ENCODE measurements at places on chromosomes 12 and 14. TPM values are rescaled to one million over a fixed set of nuclear protein-coding genes. Genes with fewer than 3 reads are reported as not detected.

SYNDIG1L gene
- total RNA-seq, result not detected

PLA2G1B gene
- total RNA-seq, result not detected

AKAP5 gene
- 1.7 TPM for total RNA-seq

PKP2 gene
- total RNA-seq, result 0.36 TPM

- DNase-seq, result no peak
These were observed 51.1 kb downstream of the TMEM260 start for GRCh38 chr14:56630707-56631106.

RASAL1 gene
- total RNA-seq, result 1.0 TPM

DNA sequence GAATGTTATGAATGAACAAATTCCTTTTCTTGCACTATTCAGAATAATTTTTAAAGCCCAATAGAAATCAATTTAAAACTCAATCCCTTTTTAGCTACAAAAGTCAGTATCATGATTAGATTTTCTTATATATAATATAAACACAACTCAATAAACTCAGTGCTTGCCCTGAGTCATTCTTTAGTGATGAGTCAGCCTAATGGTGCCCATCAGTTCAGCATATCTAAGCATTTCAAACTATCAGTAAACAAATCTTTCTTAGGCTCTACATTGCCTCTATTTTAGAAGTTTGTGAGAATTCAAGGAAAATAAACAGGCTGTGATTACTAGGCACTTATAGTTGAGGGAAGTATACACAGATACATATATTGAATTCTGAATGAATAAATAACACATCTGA lies 179.6 kb downstream of the NELL2 start:
- no peak for DNase-seq

DNA sequence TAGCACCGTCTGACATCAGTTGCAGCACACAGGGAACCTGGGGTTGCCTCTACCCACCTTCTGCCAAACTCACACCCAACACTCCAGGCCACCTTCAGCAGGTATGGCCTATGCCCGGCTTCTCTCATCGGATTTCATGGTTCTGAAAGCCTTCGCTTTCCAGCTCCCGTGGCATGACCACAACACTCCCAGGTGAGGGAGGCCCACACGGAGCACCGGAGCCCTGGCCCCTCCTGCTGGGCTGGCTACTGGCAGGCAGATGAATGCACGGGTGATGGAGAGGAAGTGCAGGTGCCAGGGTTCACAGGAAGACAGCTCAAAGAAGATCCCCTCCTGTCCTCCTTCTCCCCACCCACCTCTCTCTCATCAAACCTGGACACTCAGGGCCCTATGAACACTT lies 37.2 kb downstream of the CACNA2D4 start:
- DNase-seq, result no peak

RPS26 gene
- total RNA-seq, result 42.6 TPM

DNA sequence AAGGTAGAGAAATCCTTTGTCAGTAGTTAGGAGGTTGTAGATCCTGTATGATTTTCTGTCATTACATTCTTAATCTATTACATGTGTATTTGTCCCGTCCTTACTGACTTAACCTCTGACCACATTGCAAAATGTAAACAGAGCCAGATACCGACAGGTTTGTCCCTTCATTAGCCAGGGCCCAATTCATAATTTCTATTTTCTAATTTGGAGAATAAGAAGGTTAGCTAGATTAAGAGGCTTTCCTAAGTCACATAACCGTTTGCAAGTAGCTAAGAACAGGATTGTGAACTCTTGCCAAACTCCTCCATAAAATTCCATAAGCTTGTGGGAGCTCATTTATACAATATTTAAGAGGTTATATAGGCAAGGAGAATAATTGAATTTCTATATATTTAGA lies 352.6 kb downstream of the RAD51B start:
- no peak for DNase-seq

- no peak for DNase-seq
These were observed 24.8 kb downstream of the FRMD6 start for GRCh38 chr14:51676549-51676948.

DNA sequence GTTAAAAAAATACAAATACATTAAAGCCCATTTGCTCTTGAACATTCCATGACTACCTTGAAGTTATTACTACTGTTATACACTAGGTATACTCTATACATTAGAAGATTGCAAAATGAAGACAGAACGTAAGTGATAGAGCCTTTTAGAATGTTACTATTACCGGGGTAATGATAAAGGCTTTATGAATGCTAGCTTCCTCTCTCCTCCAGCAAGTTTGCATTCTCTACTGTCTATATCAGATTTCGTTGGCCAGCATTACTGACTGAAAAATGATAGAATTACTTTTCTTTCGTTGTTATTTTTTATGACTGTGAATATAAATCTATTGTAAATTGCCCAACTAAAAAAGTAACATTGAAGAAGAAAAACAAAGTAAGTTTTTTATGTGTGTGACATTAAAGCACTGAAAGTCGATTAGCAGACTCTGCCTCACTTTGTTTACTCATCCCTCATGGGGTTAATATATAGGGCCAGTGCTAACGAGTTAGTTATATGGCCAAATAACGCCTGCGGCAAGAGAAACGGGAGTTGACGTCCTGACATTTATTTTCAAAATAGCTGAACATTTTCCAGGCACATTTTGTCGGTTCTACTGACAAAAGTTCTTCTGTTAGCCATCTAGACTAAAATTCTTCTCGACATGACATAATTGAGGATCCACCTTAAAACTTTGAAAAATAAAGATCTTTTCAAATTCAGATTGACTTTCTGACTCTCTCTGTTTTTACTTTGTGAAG lies 163.8 kb upstream of the KITLG start:
- DNase-seq, result no peak

KITLG gene
- 0.31 TPM for total RNA-seq

IAPP gene
- total RNA-seq, result not detected

- DNase-seq, result no peak
These were observed 64.1 kb downstream of the E2F7 start for GRCh38 chr12:77001276-77001675.

SCN8A gene
- 0.96 TPM for total RNA-seq

PLEK2 gene
- total RNA-seq, result 0.97 TPM

- no peak for DNase-seq
These were observed 31.8 kb upstream of the CEP83 start for GRCh38 chr12:94491489-94491888.

MOAP1 gene
- total RNA-seq, result 31.6 TPM

GRCh38 chr14:102917469-102918211 lies 4.8 kb upstream of the AMN start:
- DNase-seq, result peak; percentile 76

DNA sequence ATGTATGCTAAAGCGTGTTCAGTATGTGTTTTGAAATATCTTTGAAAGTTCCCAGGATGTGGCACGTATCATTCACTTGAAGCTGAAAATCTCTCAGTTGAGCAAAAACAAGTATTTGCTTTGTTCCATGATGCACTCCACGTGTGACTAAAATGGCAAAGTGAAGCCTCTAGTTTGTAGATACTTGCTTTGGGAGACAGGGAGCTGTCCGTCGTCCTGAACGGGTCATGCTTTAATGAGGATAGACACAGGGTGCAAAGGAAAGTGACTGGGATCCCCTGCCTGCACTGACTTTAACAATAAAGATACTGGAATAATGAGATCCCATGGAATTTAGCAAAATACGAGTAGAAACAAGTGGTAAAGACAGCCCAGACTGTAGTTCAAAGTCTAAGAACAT lies 991.4 kb downstream of the NRXN3 start:
- no peak for DNase-seq

LRP1 gene
- 4.9 TPM for total RNA-seq

MYH6 gene
- total RNA-seq, result not detected

- DNase-seq, result no peak
These were observed 98.9 kb downstream of the RBM19 start for GRCh38 chr12:113867258-113867657.

- no peak for DNase-seq
These were observed 180.0 kb upstream of the C14orf180 start for GRCh38 chr14:104399432-104400155.

- DNase-seq, result no peak
These were observed 232.8 kb downstream of the TMTC2 start for GRCh38 chr12:82919388-82920054.

RHEBL1 gene
- total RNA-seq, result 8.0 TPM

SLC2A14 gene
- total RNA-seq, result 0.11 TPM

CDKL1 gene
- 13.7 TPM for total RNA-seq
